Skeletal muscle cell (primary cell): ENCODE measurements at places on chromosomes 16 and 17.

DNA sequence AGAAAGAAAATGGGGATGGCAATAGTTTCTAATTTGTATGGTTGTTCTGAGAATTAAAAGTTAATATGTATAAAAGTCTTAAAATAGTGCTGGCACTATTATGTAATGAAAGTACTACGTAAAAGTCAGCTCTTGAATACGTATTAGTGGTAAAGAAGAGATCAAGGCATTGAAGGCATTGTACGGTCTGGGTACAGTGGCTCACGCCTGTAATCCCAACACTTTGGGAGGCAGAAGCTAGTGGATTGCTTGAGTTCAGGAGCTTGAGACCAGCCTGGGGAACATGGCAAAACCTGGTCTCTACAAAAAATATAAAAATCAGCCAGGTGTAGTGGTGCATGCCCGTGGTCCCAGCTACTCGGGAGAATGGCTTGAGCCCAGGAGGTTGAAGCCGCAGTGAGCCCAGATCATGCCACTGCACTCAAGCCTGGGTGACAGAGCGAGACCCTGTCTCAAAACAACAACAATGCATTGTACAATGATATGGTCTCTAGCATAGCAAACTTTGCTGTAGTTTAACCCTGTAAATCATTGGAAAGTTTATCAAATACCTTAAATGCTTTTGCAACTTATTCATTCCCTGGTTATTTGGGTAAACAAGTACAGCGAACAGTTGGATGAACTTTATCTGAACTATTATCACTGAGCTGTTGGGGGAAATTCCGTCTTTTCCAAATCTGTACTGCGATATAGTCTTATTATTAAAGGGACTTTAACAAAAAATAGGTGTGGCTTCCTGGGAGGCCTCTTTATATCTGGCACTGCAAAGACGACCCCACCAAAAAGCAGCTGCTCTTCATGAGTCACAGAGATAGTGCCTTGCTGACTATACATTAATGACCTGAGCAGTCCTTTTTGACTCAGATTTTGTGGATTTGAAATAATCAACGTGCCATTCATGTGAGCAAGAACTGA, 73.6 kb downstream of the GPRC5B start:
- no peak for DNase-seq

DNA sequence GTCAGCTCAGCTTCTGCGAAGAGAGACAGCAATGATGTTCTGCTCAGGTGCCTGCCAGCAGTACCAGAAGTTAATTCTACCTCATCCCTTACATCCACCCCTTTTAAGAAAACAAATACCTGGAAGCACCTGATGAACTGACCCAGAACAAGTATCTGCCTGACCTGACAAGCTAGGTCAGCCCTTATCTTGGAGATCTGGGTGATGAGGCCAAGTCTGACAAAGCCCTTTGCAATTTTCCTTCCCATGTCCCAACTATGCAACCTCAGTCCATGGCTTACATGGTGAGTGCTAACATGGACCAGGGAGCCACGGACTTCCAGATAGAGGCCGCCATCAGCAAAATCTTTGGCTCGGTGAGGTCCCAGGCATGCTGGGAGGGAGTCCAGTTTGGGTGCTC, 3.6 kb downstream of the ACADVL start:
- DNase-seq = no peak

GRCh38 chr16:68909099-68909733, 65.9 kb downstream of the TANGO6 start:
- no peak for DNase-seq

DNA sequence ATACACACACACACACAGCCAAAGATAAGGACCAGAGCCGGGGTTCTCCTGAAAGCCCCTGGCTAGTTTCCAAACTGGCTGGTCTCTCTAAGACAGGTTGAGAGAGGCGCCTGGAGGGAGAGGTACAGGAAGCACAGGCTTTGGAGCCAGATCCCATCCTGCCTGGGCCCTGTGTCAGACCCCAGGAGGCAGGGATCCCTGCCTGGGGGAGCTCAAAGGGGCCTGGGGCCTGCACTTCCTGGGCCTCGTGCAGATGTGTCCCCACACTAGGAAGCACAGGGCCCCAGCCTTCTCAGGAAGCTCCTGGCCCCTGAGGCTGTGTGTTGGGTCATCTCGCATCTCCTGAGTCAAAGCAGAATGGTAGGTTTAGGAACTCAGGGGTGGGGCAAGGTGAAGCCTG, 16.0 kb downstream of the SLC5A10 start:
- no peak for DNase-seq

- no peak for DNase-seq
These were observed 7.7 kb downstream of the MIEF2 start for GRCh38 chr17:18267927-18268711.

- DNase-seq = peak; percentile 63
These were observed 47.7 kb downstream of the CFDP1 start for GRCh38 chr16:75385507-75386152.

DNA sequence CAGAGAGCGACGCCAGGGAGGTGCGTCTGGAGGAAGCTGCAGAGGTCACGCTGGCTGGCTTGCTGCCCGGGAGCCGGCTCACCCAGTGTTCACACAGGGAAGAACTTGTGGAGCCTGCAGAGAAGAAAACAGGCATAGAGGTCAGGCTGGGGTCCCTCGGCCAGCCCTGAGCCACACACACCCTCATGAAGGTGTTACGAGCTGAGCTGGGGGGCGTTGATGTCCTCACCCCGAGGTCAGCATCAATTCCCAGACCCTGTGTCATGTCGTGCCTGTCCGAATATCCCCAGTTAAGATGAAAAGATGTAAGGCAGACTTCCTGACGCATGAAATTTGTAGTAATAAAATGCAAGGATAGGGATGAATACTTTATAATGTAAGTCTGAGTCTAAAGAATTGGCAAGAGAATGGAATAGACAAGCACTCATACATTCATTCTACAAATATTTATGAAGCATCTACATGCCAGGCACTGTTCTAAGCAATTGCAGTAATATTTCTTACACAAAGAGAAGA, 77.1 kb downstream of the USP31 start:
- DNase-seq = peak; percentile 38

DNA sequence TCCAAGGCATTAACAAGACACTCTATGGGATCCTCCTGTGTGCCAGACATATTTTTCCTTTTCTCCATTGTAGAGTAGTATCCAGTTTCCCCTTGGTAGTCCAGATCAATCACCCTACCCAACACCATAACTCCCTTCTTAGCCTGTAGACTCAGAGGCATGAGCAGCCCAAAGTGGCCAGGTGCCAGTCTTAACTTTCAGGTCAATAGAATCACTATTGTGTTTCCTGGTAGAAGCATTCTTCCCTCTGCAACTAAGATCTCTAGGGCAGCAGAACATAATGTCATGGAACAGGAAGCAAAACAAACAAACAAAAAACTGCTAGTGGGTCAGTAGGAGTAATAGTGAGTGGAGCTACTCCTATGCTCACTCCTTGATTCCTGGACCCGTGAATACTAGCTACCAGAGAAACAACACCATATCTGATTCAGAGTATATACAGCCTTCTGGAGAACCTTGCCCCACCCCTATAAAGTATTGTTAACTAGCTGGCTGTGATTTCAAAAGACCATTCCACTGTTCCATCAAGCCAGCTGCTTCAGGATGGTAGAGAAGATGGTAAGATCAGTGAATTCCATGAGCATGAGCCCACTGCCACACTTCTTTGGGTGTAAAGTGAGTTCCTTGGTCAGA, 11.2 kb upstream of the CLEC19A start:
- no peak for DNase-seq
